ENCODE measurements at places on chromosomes 1 and 21. TPM values are rescaled to one million over a fixed set of nuclear protein-coding genes. Genes with fewer than 3 reads are reported as not detected.

DIP2A gene
- 36.5 TPM for total RNA-seq

DNA sequence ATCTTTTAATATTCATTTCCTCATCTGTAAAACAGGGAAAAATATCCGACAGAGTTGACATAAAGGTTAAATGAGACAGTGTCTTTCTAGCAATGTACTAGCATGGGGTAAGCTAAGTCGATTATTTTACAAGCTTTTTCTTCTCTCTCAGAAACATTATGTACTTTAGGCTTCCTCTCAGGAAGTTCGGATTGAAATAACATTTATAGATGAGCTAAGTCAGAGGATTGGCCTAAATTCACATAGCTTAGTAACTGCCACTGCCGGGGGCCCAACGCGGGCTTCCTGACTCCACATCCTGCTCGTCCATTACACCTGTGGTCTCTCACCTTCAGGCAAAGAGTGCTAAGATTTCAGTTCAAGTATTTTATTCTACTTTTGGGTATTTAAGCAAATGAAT is 462.3 kb upstream of the NFIA start:
- DNase-seq: no peak

DNA sequence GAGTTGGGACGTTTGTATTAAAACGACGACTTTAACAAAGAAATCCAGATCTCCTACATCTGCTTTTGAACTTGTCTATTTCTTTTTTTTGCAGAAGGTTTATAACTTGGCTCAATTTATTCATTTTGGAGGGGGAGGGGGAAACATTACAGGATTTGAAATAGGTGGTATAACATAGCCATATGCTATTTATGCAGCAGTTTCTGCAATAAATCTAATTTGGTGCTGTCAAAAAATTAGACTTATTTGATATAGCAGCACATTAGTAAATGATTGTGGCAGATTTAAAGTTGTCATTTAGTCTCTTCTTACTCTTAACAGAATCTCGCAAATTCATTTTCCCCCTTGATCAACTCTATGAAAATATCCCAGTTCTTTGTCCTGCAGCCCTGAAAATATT is 138.2 kb downstream of the SDCCAG8 start:
- no peak for DNase-seq

MYBPH gene
- total RNA-seq: not detected

STK40 gene
- 39.2 TPM for total RNA-seq

GRCh38 chr1:1806890-1807289 is 28.6 kb upstream of the NADK start:
- DNase-seq: no peak

ICOSLG gene
- 10.2 TPM for total RNA-seq

DNA sequence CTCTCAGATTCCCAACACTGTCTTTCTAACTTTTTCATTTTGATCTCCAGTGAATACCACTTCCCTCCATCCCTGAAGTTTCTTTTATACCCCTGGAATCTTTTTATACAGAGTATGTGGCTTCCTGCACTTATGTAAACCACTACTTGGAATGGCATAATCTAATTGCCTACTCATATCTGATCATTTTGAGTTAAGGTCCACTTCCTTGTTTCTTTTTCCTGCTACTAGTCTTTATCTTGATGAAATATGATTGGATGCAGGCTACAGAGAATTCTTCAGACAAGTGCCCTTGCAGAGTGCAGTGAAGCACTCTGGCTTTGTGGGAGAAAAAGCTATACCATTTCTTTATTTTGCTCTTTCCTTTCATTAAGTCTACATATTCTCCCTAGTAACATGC is 325.3 kb upstream of the ADAMTS5 start:
- no peak for DNase-seq

DNA sequence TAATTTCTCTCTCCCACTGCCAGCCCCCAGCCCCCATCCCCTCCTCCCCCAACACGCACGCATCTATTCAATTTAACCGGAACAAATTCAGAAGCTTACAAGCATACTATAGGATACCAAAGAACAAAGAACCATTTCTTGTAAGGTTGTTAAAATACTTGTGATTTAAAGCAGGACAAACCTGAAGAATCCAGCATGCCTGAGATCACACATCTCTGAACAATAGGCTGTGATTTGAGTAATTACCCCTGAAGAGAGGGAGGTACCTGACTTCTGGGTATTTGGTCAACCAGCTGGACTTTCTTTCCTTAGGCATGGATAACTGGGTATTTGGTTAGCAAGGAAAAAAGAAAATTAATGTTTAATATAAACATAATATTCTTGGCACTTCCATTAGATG is 105.1 kb downstream of the NMNAT2 start:
- no peak for DNase-seq

COP1 gene
- 38.3 TPM for total RNA-seq

DNA sequence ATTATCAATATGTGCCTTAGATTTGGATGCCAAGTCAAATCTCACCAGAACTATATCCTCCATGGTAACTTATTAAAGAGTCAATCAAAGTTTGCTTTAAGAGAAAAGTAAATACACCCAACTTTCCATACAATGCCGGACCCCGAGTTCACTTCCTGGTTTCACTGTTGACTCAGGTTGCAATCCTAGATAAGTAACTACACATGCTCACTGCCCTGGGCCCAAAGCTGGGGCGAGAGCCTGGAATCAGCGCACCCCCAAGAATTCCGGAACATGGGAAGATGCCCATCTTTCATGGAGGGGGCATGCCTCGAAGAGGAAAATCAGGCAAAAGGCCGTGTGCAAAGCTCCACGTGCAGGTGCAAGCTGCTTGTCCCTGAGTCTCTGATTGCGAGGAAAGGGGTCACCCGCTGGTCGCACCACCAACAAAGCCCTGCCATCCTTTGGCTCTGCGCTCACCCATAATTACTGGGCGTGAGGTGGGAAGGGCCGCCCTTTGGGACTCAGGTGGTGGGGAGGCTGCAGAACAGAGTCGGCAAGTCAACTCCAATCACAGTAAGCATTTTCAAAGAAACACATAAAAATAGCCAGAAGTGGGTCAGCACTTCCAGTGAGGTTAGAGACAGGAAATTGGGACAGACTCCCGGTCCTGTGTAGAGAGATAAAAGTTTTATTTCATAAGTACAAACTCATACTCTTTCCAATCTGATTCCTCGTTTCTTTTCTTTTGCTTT is 167.7 kb downstream of the TOMM20 start:
- peak; percentile 67 for DNase-seq
